ENCODE measurements at places on chromosomes 2 and 18. TPM values are rescaled to one million over a fixed set of nuclear protein-coding genes. Genes with fewer than 3 reads are reported as not detected.

GPR39 gene
- total RNA-seq, result 1.3 TPM

SNORC gene
- total RNA-seq, result 0.45 TPM

SCG2 gene
- 4.0 TPM for total RNA-seq

LRRTM1 gene
- 2.3 TPM for total RNA-seq

CAPN14 gene
- total RNA-seq, result not detected

ANXA4 gene
- total RNA-seq, result 94.8 TPM

ZDBF2 gene
- total RNA-seq, result 10.6 TPM

MAP2 gene
- total RNA-seq, result 11.1 TPM

SLC5A7 gene
- total RNA-seq, result 3.0 TPM

ZNF804A gene
- not detected for total RNA-seq

GRCh38 chr2:60437080-60437696, 116.3 kb downstream of the BCL11A start:
- peak; percentile 66 for DNase-seq

DNA sequence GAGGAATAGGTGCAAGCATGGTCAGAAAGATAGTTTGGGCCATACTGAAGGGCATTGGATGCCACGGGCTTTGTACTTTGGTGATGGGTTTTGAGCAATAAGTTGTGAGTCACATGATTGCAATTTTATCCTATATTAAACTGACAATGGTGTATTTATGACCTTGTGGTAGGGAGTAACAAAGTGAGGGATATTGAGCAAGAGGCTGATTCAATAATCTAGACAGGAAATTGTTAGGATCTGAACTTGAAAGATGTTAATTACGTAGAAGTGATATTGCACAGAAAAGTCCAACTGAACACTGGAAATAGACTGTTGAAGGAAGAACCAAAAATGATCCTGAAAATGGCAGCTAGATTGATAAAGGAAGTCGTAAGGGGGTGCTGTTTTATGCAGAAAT, 46.6 kb upstream of the TCF4 start:
- DNase-seq, result no peak

DNA sequence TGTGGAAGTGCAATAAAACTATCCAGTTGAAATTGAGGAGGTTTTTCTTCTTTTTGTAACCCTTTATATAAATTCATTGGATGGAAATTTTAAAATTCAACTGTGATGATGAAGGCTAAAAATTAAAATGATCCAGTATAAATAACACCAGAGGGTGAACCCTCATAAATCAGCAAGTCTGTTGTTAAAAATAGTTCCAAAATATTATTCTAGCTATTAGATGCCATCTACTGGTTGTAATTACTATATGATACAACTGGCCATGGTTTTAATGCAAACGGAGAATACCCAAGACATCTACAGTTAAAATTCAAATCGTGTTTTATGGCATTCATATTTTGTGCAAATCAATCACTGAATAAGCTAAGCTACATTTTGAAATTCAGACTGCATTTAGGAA, 53.8 kb downstream of the TMEM200C start:
- DNase-seq, result no peak

GRCh38 chr2:97970293-97971060, 25.3 kb downstream of the TMEM131 start:
- DNase-seq, result no peak

DNA sequence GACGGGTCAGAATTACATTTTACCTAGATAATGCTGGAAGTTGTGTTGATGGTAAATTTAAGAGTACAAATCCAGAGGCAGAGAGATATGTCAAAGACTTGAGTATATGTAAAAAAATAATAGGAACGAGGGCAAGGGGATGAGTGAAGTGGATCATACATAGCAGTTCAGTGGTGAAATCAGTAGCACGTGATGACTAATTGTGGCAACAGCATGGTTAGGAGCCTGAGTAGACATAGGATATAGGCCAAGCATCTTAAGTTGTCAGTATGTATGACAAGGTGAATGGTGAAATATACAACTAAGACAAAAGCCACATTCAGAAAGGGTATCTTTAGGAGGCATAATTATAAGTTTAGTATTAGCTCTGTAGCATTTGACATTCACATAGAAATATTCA, 826.5 kb upstream of the PIK3C3 start:
- no peak for DNase-seq

- DNase-seq, result no peak
Measured at GRCh38 chr2:8500124-8501054, 181.5 kb upstream of the ID2 start.

- DNase-seq, result no peak
Measured at GRCh38 chr2:127558911-127559310, 23.4 kb downstream of the MYO7B start.

DNA sequence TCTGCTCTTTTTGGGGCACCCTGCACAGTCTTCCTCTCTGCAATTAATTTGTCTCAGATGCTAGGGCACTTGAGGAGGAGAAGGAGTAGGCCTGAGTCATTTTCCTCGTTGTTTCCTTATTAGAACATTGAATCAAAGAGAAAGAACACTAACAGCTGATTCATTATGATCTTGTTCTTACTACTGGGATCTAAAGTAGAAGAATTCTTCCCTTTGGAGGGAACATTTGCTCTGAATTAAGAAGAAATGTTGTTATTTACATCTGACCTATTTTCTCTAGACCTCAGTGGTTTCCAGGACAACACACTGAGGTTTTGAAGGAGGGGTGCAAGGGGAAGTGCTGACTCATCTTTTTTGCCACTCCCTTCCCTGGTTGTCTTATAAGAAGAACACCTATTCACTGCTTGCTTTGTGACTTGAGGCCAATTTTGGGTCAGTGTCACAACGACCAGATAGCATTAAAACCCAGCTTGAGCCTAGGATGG, 24.3 kb upstream of the STAT1 start:
- DNase-seq, result no peak

DNA sequence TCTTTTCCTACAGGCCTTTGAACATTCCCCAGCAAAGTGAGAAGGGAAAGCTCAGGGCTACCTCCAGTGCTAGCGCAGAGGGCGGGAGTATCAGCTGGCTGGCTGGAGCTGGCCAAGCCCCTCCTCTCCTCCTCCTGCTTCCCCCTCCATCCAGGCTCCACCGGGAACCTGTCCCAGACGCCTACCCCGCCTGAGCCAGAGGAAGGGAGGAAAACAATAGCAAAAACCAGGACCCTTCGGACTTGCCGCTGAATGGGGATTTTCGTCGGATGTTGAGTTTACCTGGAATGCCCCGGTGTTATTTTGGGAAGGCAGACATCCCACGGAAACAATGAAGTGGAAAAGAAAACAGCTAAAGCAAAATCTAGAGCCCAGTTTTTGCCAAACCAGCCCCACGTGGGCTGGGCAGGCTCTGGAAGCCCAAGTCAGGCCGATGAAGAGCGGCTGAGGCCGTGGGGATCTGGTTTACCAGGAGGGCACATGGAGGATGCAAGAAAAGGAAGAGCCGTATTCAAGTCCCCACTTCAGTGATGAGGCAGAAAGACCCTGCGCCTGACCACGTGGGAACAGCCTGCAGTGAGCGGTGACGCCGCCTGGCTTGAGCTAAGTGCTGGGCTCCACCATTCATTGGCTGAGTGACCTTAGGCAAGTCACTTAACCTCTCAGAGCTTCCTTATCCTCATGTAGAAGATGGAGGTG, 100.4 kb upstream of the LCLAT1 start:
- no peak for DNase-seq

- DNase-seq, result no peak
Measured at GRCh38 chr18:57953883-57954282, 90.1 kb upstream of the NEDD4L start.

DNA sequence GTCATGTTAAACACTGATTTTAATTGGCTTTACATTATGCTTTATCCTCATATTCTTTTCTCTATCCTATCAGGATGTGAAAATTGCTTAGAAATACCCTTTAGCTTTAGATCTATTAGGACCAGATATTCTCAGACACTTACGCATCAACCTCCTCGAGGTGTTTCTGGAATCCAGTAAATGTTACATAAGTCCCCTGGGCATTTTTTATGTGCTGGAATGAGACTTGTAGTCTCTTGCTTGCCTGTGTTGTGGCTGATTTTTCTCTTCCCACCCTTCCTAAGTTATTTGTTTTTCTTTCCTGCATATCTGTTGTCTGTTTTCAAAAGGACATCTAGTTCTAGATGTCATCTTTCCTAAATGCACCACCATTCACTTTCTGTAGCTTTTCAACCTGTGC, 197.1 kb downstream of the CCDC85A start:
- no peak for DNase-seq

- DNase-seq, result no peak
Measured at GRCh38 chr18:7457262-7457661, 109.9 kb upstream of the PTPRM start.

DNA sequence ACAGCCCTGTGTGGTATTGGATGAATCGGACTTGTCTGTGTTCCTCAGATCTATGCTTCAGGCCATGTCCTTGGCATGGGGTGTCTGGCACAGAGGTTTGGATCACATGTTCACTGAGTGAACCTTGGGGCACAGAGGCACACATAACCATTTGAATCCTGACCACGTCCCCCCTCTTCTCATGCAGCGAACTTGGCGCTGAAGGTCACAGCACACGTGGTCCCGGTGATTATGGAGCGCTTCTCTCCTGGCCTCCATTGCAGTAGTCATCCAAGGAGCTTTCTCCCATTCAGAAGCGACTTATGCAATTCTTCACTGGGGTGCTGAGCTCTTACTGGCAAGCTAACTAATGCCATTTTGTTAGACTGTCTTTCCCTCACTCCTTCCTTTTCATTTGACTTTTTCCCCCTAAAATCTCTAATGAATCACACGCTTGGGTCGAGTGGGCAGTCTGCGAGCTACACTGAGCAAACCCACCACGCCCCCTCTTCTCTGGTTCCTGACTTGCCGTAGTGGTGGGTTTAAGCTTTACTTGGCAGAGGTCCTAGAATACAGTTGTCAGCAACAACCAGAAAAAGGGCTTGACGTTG, 59.4 kb downstream of the KCNG2 start:
- DNase-seq, result peak; percentile 60

DNA sequence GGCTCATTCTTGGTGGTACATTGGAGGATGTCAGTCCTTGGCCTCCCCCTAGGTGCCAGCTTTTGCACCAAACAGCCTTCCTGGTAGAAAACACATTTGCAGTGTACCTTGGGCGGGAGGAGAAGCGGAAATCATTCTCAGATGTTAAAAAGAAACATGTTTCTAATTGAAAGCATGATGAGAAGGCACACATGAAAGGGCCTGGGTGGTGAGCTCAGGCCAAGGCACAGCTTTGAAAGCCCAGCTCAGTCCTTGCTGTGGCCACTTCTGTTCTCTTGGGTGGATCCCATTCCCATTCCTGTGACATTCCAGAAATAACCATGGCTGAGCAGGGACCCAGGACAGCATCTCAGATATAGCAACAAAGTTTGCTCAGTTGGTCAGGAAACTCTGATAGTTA, 71.5 kb downstream of the LTBP1 start:
- peak; percentile 50 for DNase-seq

- DNase-seq, result no peak
Measured at GRCh38 chr2:39401319-39401718, 35.8 kb downstream of the MAP4K3 start.

- no peak for DNase-seq
Measured at GRCh38 chr18:39414009-39414700, 1848.6 kb upstream of the CELF4 start.

GRCh38 chr18:3806656-3807055, 356.7 kb downstream of the TGIF1 start:
- no peak for DNase-seq

DNA sequence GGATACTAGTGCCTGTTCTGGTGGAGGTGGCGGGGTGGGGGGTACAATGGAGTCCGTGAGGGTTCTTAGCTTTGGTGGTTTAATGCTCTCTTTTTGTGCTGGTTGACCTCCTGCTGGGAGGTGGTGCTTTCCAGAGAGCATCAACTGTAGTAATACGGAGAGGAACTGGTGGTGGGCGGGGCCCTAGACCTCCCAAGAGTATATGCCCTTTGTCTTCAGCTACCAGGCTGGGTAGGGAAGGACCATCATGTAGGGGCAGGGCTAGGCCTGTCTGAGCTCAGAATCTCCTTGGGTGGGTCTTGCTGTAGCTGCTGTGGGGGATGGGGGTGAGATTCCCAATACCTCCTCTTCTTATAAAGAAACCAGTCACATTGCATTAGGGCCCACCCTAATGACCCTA, 27.1 kb downstream of the CAMKMT start:
- no peak for DNase-seq

DNA sequence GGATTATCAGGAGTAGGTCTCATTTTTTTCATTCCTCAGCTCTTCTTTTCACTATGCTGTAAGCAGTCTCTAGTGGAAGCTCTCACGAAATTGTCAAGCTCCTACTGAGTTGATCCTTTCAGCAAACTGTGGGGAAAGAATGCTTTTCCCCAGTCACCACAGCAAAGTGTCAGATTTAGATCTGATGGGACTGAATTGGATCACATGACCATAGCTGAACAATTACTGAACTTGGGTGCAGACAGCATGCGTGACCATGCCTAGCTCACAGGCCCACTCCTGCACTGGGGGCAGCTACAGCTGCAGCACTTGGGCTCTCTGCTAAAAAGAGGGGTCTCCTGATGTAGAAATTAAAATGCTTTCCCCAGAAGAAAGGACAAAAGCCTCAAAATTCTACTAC, 3.1 kb downstream of the ARHGAP15 start:
- DNase-seq, result no peak

GRCh38 chr2:128446874-128447537, 128.3 kb upstream of the HS6ST1 start:
- peak; percentile 84 for DNase-seq

DNA sequence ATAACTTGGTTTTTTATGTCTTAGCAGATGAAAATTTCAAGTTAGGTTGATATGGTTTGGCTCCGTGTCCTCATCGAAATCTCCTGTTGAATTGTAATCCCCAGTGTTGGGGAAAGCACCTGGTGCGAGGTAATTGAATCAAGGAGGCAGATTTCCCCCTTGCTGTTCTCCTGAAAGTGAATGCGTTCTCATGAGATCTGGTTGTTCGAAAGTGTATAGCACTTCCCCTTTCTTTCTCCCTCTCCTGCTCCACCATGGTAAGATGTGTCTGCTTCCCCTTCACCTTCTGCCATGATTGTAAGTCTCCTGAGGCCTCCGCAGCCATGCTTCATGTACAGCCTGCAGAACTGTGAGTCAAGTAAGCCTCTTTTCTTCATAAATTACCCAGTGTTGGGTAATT, 242.1 kb upstream of the TNP1 start:
- DNase-seq, result peak; percentile 34

GRCh38 chr2:237057893-237058300, 27.8 kb upstream of the COPS8 start:
- DNase-seq, result no peak

DNA sequence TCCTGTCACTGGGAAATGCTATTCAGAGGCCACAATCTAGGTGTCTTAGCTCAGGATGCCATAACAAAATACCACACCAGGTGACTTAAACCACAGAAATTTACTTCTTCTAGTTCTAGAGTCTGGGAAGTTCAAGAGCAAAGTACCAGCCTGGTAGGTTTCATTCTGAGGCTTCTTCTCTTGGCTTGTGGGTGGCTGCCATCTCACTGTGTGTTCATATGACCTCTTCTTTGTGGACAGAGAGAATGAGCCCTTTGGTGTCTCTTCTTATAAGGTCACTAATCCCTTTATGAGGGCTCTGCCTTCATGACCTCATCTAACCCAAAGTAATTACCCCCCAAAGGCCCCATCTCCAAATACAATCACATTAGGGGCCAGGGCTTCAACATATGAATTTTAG, 57.3 kb downstream of the RHOB start:
- DNase-seq, result no peak

- no peak for DNase-seq
Measured at GRCh38 chr2:182818925-182819324, 47.5 kb downstream of the FRZB start.

All from esophagus muscularis mucosa (tissue), 4 donors.